Activated CD8-positive, alpha-beta memory T cell treated with anti-CD3 and anti-CD28 coated beads, Interleukin-2, amount 50 U/mL, for 48 hours (primary cell): ENCODE measurements at places on chromosomes 4 and X.
A peak's percentile ranks its signal among the peaks of the same experiment; 100 is the strongest.

DNA sequence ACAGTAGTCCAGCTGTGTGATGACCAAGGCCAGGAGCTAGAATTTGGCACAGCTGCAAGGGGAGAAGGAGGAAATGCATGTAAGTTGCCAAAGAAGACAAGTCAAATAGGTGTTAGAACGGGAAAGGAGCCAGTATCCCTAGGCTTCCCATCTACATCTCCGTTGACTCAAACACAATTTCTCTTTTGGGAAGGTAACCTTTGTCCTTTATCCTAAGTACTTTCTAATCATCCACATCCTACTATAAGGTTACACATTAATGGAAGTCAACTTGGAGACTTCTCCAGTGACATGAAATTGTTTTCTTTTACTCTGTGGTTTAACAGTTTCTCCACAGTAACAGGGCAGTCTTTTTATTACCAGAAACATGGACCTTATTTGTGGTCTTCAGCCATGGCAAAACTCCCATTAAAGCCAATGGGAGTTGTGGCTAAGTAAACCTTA, 620.0 kb downstream of the ANKRD50 start:
- no peak for DNase-seq

- DNase-seq = no peak
These were observed 1.3 kb downstream of the SPATA18 start for GRCh38 chr4:52052475-52052780.

- no peak for DNase-seq
These were observed 168.5 kb upstream of the SH3RF1 start for GRCh38 chr4:169439244-169439643.

- DNase-seq = no peak
These were observed 6.9 kb downstream of the SH3RF1 start for GRCh38 chr4:169263791-169264392.

DNA sequence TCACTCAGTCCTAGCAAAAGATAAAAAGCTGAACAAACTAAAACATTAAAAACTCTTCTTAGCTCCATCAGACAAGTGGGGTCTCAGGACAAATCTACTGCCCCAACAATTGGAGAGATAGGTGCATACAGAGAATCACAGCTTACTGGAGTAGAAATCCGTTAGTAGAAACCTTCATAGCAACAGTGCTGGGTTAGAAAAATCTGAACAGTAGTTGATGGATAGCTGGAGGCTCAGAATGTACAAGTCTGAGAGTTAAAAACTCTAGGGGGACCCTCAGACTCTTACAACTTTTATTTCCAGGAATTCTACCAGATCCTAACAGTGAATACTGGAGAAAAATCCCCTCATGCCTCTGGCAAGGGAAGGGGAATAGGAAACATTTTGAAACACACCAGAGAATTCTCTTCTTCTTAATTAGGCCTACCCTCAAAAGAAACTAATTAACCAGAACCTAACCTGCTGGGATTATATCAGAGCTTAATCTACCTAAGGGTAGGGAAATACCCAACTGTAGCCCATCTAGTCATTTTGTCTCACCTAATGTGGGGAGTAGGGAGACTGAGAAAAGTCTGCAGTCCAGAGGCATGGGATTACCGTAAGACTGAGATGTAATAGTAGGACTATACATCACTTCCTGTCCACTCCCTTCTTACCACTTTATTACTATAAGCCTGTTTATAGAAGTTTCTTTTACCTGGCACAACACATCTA, 165.0 kb upstream of the CTSO start:
- DNase-seq = no peak

DNA sequence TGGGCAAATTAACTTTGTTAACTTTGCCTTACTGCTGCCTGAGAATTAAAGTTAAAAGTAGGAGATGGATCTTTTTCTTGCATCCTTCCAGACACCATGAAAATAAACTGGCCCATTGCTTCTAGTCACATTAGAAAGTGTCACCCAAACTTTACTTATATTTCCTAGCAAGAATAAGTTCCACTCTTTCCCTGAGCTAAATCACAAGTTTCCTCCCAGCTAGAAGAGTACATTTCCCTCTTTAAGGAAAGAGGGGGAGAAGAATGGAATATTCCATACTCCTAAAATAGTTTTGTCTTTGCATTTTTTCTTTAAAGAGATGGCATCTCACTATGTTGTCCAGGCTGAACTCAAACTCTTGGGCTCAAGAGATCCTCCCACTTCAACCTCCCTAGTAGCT, 53.8 kb downstream of the TMEM150C start:
- no peak for DNase-seq

DNA sequence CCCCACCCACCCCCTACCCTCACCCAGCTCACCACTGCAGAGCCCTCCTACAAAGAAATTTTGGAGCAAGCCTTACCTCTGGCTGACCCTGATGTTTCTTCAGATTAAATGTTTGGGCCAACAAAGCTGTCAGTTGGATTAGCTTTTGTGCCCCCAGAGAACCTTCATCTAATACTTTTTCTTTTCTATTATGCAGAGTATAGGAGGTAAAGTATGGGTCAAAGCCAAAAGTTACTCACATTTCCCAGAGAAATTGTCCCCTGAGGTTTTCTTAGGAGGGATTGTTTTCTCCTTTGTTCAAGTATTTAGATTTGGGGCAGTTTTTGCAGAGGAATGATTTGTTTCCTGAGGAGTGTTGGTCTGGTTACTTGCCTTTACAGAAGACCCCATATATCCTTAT, 69.5 kb downstream of the AASDH start:
- no peak for DNase-seq

GRCh38 chr4:27716693-27717430, 856.2 kb downstream of the STIM2 start:
- no peak for DNase-seq

DNA sequence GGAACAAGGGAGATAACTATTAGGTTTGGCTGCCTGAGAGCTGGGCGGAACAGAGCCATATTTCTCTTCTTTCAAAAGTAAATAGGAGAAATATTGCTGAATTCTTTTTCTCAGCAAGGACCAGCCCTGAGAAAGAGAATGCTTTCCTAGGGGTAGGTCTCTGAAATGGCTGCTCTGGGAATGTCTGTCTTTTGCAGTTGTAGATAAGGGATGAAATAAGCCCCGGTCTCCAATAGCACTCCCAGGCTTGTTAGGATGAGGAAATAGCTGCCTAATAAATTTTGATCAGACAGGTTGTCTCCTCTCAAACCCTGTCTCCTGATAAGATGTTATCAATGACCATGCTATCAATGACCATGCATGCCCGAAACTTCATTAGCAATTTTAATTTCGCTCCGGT, 207.8 kb upstream of the KIT start:
- DNase-seq = no peak

DNA sequence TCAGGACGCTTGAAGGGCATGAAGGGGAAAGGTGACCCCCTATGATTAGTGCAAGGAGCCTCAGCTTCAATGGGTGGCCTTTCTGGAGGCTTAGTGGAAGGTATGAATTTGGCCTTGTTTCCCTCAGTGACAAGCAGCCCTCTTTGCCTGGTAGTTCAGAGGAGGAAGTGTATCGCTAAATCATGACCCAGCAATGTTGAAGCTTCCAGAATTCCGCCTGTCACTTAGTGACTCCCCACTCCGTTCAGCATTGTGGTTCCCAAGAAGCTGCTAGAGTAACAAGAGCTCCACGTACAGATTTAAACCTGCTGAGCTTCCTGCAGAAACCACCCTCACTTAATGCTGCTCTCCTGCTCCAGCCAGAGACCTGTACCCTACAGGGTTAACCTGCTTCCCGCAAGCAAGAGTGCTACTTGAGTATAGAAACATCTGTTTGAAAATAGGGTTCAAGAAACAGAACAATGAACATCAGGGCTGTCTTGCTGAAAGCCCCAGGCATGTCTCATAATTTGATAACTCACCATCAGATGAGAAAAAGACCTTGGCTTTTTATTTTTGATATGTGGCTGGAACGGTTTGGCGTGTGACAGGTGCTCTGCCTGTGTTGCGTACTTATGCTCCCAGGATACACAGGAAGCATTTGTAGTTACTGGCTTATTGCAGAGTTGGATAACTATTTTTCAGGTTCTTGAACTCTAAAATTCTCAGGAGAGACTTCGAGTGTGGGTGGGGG, 105.2 kb downstream of the UCHL1 start:
- no peak for DNase-seq

GRCh38 chr4:66297703-66298102, 627.4 kb upstream of the EPHA5 start:
- DNase-seq = no peak

- no peak for DNase-seq
These were observed 170.3 kb downstream of the COX18 start for GRCh38 chr4:72899214-72899613.

- no peak for DNase-seq
These were observed 22.9 kb downstream of the SLITRK2 start for GRCh38 chrX:145840531-145840930.

DNA sequence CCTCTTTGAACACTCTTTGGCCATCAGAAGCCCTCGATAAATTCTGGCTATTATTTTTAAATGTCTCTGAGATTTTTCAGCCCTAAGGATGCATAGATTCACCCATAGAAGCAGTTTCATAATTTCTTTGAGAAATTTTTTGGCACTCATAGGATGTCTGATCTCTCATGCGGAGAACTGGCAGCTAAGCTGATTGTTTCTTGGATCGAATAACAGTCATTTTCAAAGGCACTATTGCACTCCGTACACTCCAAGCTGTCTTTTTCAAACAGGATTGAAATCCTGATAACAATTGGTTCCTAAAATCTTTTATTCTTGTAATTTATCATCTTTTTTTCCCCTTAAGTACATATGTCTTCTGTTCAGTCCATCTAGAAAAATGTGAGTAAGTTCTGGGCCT, 411.9 kb downstream of the SPOCK3 start:
- DNase-seq = no peak

GRCh38 chr4:79576429-79576753, 168.4 kb upstream of the GK2 start:
- DNase-seq = no peak

- DNase-seq = no peak
These were observed 613.8 kb upstream of the TECRL start for GRCh38 chr4:65023081-65023480.

- peak; percentile 75 for DNase-seq
These were observed 28.4 kb downstream of the PDHA1 start for GRCh38 chrX:19372170-19372546.

GRCh38 chr4:157443537-157443936, 223.0 kb downstream of the GRIA2 start:
- DNase-seq = no peak

- DNase-seq = no peak
These were observed 102.3 kb downstream of the SCD5 start for GRCh38 chr4:82696117-82696860.
